ENCODE measurements at places on chromosomes 11 and 22.
A peak's percentile ranks its signal among the peaks of the same experiment; 100 is the strongest.

- no peak for DNase-seq
- peaks cover 11% of the 10 kb centered on the region for H3K36me3 ChIP-seq
- no peak overlapping the region for H3K4me3 ChIP-seq
- no peak overlapping the region for H3K27ac ChIP-seq
These were observed 33.8 kb downstream of the CASP4 start for GRCh38 chr11:104934594-104934993.

GRCh38 chr11:23961503-23962338 is 535.1 kb upstream of the LUZP2 start:
- H3K27me3 ChIP-seq = no peaks in the 10 kb centered on the region
- no peaks in the 10 kb centered on the region for H3K36me3 ChIP-seq
- H3K4me1 ChIP-seq = no peaks in the 10 kb centered on the region
- DNase-seq = no peak

DNA sequence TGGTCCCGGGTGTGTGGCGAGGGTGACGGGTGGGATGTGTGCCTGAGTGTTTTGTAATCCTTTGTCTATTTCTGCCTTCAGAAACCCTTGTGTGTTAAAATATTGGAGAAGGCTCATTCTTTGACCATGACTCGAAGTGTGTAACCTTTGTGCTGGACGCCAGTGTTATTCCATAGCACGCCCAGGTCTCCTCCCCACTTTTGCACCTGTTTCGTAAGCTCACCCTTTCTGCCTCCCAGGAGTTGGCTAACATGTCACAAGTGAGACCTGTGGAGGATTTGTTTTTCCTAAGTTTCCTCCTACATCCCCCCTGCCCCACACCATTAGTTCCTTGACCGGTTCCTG is 382 bp downstream of the C11orf54 start:
- peak overlapping the region; percentile 98 for H3K27ac ChIP-seq
- peaks cover 34% of the 10 kb centered on the region for H3K4me1 ChIP-seq
- H3K36me3 ChIP-seq = peaks cover 52% of the 10 kb centered on the region
- DNase-seq = no peak
- H3K4me3 ChIP-seq = peak overlapping the region; percentile 99
- no peaks in the 10 kb centered on the region for H3K27me3 ChIP-seq

GRCh38 chr11:82631722-82632630 is 101.7 kb downstream of the FAM181B start:
- peaks cover 5% of the 10 kb centered on the region for H3K27me3 ChIP-seq
- no peak for DNase-seq
- no peak overlapping the region for H3K4me3 ChIP-seq

- H3K27me3 ChIP-seq = no peaks in the 10 kb centered on the region
- H3K4me3 ChIP-seq = no peak overlapping the region
- no peaks in the 10 kb centered on the region for H3K36me3 ChIP-seq
- no peak overlapping the region for H3K27ac ChIP-seq
- H3K4me1 ChIP-seq = peaks cover 13% of the 10 kb centered on the region
These were observed 81.0 kb downstream of the IGLL1 start for GRCh38 chr22:23498811-23499798.

- DNase-seq = no peak
- no peak overlapping the region for H3K4me3 ChIP-seq
- no peaks in the 10 kb centered on the region for H3K27me3 ChIP-seq
- H3K27ac ChIP-seq = no peak overlapping the region
These were observed 8.1 kb upstream of the NEU3 start for GRCh38 chr11:74980634-74981033.

DNA sequence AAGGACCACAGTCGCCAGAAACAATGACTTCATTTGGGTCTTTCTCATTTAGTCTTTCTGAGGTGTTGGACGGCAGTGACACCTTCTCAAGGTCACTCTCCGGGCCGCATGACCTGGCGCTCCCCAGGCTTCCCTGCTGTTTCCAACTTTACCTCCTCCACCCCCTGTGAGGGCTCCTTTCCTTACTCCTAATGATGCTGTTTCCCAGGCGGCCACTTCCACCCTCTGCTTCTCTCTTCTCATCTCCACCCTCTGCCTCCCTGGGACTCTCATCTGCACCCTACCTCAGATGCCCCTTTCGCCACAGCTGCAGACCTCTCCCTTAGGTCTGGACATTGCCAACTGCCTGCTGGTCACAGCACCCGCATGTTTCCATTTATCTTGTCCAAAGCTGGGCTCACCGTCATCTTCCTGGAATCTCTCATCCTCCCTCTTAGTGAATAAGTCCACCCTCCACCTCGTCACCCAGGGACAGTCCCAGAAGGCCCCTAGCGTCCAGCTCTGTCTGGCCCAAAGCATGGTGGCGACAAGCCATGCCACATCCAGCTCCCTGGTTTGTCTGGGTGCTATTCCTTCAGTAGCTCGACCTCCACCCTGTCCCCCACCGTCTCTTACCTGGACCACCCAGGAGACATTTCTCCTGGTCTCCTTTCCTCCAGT is 113.8 kb downstream of the BUD13 start:
- no peaks in the 10 kb centered on the region for H3K36me3 ChIP-seq
- H3K27me3 ChIP-seq = peaks cover 21% of the 10 kb centered on the region
- no peak overlapping the region for H3K4me3 ChIP-seq

- peak overlapping the region; percentile 97 for H3K27ac ChIP-seq
- DNase-seq = peak; percentile 54
- peak overlapping the region; percentile 84 for H3K4me3 ChIP-seq
- H3K27me3 ChIP-seq = no peaks in the 10 kb centered on the region
These were observed 612 bp downstream of the XBP1 start for GRCh38 chr22:28799606-28800307.

DNA sequence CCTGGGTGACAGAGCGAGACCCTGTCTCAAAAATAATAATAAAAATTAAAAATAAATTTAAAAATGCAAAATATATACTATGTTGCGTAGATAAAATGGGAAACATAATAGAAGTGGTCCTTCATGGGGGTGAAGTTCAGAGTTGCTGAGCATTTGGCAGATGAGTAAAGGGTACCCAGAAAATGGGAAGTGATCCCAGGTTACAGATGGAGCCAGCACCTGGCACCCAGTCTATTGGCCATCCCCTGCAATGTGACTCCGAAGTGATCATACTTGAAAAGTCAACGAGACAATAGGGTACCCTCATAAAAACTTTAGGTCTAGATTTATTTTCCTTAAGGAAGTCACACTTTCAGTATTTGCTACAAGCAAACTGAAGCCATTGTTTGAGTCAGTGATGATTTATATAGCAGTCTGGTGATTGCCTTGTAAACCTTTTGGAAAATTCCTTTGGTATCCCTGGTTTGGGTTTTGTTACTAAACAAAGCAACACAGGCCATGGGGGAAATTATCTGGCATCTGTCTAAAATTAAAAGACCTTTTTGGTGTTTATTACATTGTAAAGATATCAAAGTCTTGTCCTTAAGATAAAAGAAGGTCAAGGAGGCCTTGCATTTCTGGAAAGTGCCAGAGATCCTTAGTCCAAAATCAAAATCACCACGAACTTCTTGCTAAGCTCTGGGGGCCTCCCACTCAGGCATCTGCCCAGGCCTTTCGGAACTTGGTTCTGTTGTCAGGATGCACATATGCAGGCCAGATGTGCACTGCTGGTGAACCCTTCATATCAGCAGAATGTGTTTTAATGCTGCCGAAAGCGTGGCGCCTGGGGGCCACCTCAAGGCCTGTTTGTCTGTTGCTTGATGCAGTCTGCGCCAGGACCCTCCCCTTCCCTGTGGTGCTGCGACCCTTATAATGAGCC is 4.3 kb downstream of the SMARCB1 start:
- DNase-seq = no peak
- H3K36me3 ChIP-seq = peaks cover 22% of the 10 kb centered on the region
- H3K27ac ChIP-seq = no peak overlapping the region

- no peak overlapping the region for H3K27ac ChIP-seq
- no peaks in the 10 kb centered on the region for H3K4me1 ChIP-seq
- H3K4me3 ChIP-seq = no peak overlapping the region
These were observed 968.0 kb downstream of the OPCML start for GRCh38 chr11:132564091-132564885.

GRCh38 chr11:116536416-116536815 is 236.4 kb downstream of the BUD13 start:
- H3K27me3 ChIP-seq = peaks cover 19% of the 10 kb centered on the region
- no peak overlapping the region for H3K27ac ChIP-seq
- DNase-seq = no peak

GRCh38 chr11:15690320-15690719 is 575.6 kb downstream of the INSC start:
- no peaks in the 10 kb centered on the region for H3K4me1 ChIP-seq
- peaks cover 5% of the 10 kb centered on the region for H3K27me3 ChIP-seq
- no peak for DNase-seq
- no peaks in the 10 kb centered on the region for H3K36me3 ChIP-seq

GRCh38 chr11:71482746-71483364 is 29.9 kb downstream of the NADSYN1 start:
- H3K4me3 ChIP-seq = no peak overlapping the region
- DNase-seq = no peak
- H3K4me1 ChIP-seq = peaks cover 1% of the 10 kb centered on the region
- H3K36me3 ChIP-seq = peaks cover 63% of the 10 kb centered on the region
- no peak overlapping the region for H3K27ac ChIP-seq
- H3K27me3 ChIP-seq = no peaks in the 10 kb centered on the region

GRCh38 chr11:70637186-70637800 is 239.0 kb downstream of the CTTN start:
- no peak for DNase-seq
- peaks cover 4% of the 10 kb centered on the region for H3K27me3 ChIP-seq
- H3K4me1 ChIP-seq = no peaks in the 10 kb centered on the region
- no peak overlapping the region for H3K27ac ChIP-seq
- no peaks in the 10 kb centered on the region for H3K36me3 ChIP-seq

DNA sequence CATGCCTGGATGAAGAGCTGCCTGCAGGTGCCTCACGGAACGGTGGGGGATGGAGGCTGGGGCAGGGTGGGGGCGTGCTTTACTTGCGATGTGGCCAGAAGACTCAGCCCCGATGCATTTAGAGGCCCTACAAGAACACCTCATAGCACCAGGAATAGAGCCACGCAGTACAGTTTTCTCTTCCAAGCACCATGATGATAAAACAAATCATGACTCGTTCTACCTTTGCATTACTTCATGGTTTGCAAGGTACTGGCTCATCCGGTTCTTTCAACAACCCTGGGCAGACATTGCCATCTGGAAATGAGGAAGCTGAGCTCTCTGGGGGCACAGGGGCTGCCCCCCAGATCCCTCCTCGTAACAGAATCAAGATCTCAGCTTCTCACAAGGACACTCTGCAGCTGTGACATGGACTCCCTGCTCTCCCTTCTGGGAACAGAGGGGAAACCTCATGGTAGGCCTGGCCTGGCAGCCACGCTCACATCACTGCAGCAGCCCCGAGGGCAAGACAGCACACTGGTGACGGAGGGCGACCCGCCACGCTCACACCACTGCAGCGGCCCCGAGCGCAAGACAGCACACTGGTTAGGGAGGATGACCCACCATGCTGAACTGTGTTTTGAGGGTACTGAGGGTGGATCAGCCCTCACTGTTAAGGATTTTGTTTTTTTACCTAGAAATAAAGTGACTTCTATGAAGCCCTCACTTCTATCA is 46.9 kb downstream of the PHF21B start:
- peaks cover 8% of the 10 kb centered on the region for H3K27me3 ChIP-seq
- H3K4me3 ChIP-seq = no peak overlapping the region
- DNase-seq = no peak
- no peak overlapping the region for H3K27ac ChIP-seq

GRCh38 chr11:87259736-87260135 is 222.0 kb downstream of the TMEM135 start:
- no peaks in the 10 kb centered on the region for H3K36me3 ChIP-seq
- no peak for DNase-seq
- H3K4me1 ChIP-seq = peaks cover 2% of the 10 kb centered on the region
- no peak overlapping the region for H3K4me3 ChIP-seq
- H3K27me3 ChIP-seq = no peaks in the 10 kb centered on the region

GRCh38 chr11:79931692-79932091 is 490.9 kb upstream of the TENM4 start:
- DNase-seq = no peak
- H3K4me1 ChIP-seq = no peaks in the 10 kb centered on the region
- H3K27me3 ChIP-seq = no peaks in the 10 kb centered on the region
- H3K27ac ChIP-seq = no peak overlapping the region
- no peaks in the 10 kb centered on the region for H3K36me3 ChIP-seq

DNA sequence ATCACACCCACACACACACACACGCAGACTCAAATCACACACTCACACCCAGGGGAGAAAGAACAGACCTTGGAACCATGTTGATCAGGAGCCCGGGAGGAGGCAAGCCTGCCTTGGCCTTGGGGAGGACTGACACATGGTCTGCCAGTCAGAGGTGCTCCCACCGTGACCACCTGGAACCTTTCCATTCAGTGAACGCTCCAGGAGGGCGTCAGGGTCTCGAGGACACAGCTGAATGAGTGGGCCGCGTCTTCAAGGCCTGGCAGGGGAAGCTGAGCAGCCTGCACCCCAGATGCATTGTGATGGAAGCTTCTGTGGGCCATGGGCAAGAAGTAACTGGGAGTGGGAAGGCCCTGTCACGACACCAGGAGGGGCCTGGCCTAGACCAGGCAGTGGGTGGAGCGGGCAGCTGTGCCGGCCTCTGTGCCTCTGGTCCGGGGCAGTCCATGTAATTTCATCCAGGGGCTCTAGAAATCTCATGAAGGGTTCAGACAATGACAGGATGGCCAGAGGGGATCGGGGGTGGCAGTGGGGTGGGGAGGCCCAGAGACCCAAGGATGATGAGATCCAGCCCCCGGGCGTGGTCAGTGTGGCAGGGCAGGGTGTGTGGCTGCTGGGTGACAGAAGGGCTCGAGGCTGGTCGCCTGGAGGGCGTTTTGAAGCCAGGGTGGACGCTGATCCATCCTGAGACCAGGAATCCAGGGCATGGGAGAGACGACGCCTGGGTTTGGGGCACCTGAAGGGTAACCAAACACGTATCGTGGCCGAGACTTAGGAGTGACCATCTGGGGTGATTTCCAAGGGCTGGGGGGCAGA is 53.7 kb downstream of the IGF2 start:
- peaks cover 17% of the 10 kb centered on the region for H3K27me3 ChIP-seq
- H3K4me3 ChIP-seq = no peak overlapping the region
- peaks cover 3% of the 10 kb centered on the region for H3K36me3 ChIP-seq
- no peak for DNase-seq
- H3K4me1 ChIP-seq = no peaks in the 10 kb centered on the region

DNA sequence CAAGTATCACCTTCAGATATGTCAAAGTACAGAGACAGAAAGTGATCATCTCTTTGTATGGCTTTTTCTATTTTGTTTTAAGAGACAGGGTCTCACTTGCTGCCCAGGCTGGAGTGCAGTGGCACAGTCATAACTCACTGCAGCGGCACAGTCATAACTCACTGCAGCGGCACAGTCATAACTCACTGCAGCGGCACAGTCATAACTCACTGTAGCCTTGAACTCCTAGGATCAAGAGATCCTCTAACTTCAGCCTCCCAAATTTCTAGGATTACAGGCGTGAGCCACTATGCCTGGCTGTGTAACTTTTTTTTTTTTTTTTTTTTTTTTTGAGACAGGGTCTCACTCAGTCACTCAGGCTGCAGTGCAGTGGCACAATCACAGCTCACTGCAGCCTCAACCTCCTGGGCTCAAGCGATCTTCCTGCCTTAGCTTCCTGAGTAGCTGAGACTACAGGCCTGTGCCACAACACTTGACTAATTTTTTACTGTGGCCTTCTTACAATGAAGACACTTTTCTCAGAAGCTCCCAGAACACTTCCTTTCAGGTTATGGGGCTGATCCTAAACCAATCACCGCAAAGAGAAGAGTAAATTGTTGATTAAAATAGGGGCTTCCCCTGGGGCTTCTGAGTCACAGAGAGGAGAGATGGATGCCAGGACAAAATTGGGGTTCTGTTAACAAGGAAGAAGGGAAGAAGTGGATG is 9.0 kb upstream of the HIKESHI start:
- peaks cover 52% of the 10 kb centered on the region for H3K4me1 ChIP-seq
- peaks cover 12% of the 10 kb centered on the region for H3K36me3 ChIP-seq
- peak overlapping the region; percentile 84 for H3K27ac ChIP-seq
- H3K27me3 ChIP-seq = no peaks in the 10 kb centered on the region

- H3K27ac ChIP-seq = no peak overlapping the region
- no peaks in the 10 kb centered on the region for H3K36me3 ChIP-seq
- peaks cover 10% of the 10 kb centered on the region for H3K27me3 ChIP-seq
- no peak overlapping the region for H3K4me3 ChIP-seq
- DNase-seq = no peak
- H3K4me1 ChIP-seq = peaks cover 16% of the 10 kb centered on the region
These were observed 41.6 kb upstream of the LINC01488 start for GRCh38 chr11:69439651-69440464.

All from activated CD4-positive, alpha-beta T cell treated with anti-CD3 and anti-CD28 coated beads for 36 hours (primary cell).